ENCODE measurements at places on chromosomes 2 and 18.

GRCh38 chr18:49784427-49785185 lies 28.7 kb downstream of the ACAA2 start:
- DNase-seq = peak; percentile 21

DNA sequence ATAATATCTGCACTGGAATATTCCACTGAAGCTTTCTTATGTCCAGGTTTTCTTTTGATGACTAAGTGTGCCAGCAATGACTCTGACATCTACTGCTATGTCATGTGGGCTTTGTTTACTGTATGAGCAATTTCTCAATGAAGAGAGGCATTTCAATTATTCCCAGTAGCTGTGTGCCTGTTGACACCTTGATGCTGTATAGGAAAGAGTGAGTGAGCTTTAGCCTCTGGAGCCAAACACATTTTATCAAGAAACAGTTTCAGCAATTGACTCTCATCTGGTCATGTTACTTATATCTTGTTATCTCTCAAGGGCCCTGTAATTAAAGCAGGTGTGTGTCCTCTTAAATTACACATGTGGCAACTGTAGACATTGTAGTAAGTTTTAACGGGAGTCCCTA lies 493.2 kb upstream of the FANCL start:
- peak; percentile 14 for DNase-seq

DNA sequence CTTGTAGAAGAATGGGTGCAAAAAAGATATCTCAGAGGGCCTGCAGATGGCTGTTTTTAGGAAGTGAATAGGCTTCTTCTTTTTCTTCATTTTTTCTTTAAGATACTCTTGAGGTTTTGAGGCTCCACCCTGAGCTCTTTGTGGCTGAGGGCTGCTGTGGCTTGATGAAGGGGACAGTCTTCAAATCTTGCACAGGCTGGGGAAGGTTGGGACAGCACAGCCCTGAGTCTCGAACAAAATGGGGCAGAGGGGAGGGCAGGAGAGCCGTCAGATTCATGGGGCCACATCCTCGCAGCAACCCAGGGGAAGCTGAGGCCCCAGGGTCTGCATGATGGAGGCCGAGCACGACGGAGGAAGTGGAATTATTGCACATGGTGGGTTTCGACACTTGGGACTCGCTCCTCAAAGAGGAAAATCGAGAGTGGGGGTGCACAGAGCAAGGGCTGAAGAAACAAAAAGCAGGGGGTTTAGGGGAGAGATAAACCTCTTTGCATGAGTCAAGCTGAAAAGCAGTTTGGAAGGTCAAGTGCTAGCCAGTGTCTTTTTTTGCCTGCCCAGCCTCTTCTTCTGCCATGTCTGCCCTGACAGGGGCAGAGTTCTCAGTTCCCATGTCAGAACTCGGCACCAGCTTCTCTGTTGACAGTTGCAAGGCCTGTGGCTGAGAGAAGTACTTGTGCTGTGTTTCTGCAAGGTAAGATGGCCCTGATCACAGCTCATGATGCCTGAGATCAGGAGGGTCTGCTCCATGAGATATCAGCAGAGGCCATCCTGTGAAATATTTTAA lies 19.5 kb downstream of the INPP4A start:
- DNase-seq = no peak

DNA sequence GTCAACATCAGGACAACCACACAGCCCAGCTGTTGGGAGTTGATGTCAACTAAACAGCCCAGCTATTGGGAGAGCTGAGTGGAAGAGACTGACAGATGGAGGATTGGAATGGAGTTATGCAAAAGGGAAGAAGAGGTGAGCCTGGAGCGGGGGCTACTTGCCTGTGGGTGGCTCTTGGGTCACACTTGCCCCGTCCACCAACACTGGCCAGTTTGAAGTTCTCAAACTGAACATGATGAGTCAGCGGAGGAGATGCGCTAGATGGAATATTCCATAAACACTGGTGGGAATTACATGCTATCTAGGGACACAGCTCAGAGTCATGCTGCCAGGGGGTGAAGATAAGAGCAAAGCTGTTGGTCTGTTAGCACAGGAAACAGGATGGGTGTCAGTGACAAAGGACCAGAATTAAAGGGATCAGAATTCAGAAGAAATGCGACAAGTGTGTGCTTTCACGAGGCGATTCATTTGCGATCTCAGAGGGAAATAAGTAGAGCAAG lies 33.2 kb upstream of the AGAP1 start:
- DNase-seq = no peak

- no peak for DNase-seq
Measured at GRCh38 chr2:49972699-49973098, 818.4 kb upstream of the FSHR start.

GRCh38 chr2:158459161-158460003 lies 2.6 kb downstream of the PKP4 start:
- DNase-seq = no peak

DNA sequence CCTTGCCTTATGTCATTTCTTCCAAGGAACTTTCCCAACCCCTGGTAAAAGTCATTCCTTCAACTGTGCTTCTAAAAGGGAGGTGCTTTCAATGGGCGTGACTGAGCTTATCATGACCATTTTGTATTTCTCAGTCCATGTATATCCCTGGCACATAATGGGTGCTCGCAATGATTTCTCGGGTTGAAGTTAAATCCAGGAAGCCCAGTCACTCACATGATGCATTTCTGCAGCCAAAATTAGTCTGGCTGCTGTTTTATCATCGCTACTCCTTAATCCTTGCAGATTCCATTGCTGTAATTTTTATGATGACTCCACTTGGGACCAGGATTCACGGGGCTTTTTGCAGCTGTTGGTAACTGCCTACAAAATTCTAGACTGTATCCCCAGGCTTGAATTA lies 25.9 kb upstream of the RFX8 start:
- DNase-seq = peak; percentile 44

DNA sequence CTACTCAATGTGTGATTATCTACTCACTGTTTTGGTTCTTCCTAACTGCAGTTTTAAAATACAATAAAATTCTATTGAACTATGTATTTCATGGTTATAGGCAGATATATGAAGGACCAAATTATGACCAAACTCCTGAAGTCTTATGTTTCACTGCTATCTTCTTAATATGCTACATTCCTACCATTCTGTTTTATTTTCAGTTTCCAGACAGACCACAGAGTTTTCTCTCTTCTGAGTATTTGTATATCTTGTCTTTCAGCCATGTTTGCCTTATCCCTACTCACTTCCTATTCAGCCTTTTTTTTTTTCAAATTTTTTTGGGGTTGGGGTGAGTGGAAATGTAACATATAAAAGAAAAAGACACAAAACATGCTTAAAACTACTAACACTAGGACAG lies 6.3 kb downstream of the RFTN2 start:
- DNase-seq = no peak

- no peak for DNase-seq
Measured at GRCh38 chr2:150413366-150413765, 74.1 kb downstream of the RND3 start.

DNA sequence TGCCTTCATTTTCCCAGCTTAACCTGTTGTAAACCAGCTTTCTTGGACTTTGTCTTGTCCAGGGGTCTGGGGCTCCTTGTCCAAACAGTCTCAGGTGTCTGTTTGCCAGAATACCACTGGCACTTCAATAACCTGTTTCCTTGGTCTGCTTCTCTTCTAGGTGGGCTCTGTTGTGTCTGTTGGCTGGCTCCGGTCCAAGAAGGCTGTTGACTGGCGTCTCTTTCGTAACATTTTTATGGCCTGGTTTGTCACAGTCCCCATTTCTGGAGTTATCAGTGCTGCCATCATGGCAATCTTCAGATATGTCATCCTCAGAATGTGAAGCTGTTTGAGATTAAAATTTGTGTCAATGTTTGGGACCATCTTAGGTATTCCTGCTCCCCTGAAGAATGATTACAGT lies 17.0 kb downstream of the SLC20A1 start:
- DNase-seq = no peak

DNA sequence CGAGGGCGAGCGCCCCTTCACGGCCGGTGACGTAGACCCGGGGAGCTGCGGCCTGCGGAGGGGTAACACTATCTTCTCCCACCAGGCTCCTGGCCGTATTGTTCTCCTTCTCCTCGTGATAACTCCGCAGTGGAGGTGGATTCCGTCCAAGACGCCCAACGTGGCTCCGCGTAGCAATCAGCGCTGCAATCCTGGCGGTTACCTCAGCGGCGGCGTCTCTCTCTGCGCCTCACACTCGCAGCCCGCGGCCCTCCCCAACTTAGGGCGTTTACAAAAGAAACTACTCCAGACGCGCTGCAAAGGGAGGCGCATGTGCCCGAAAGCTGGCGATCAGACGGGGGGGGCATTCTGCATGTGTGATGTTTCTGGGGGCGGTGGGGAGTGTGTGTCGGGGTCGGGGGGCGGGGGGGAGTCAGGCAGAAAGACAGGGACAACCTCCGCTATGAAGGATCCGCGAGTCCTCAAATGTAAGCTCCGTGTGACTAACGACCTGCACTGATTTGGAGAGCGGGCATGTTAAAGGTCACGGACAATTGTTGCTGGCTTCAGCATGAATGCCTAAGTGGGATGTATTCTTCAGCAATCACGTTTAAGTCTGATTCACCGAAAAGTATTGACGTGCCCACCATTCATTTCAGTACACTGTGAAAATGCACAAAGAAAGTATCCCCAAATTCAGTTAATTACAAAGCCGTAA lies 1.3 kb upstream of the ZNF516 start:
- DNase-seq = peak; percentile 78

DNA sequence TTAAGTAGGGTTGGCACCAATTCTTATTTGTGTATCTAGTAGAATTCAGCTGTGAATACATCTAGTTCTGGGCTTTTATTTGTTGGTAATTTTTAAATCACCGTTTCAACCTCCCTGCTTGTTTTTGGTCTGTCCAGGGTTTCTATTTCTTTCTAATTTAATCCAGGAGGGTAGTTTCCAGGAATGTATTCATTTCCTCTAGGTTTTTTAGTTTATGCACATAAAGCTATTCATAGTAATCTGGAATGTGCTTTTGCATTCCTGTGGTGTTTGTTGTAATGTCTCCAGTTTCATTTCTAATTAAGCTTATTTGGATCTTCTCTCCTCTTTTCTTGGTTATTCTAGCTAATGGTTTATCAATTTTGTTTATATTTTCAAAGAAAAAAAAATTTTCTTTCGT lies 1361.8 kb upstream of the DDX18 start:
- no peak for DNase-seq

DNA sequence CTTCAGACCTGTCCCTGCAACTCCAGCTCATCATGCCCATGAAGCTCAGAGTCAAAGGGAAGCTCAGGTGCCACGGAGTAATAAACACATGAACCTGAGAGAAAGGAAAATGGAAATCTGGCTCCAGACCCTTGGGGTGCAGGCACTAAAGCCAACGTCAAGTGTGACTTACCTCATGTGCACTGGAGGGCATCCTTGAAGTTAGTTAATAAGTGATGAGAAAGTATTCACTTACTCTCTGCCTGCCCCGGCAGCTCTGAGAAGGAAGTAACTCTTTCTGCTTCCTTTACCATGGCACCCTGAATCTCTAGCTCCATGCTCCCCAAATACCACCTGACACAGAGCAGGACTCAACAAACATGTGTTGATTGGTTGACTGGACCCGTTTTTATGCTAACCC lies 21.4 kb upstream of the AGAP1 start:
- DNase-seq = no peak

DNA sequence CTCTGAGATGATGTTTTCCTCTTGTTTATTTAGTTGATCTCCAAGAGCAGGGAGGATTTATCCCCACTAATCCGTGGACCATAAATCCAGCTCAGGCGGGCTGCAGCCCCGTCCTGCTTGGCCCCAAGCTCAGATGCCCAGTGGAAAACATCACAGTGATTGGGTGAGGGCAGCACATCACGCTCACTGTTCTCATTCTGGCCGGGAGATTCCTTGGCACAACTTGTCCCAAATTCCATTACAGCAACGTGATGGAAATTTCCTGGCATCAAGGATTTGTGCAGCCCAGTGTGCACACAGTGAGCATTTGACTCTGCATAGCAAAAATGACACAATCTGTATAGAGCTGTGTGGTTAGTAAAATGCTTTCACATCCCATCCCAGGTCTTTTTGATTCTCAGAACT lies 96.8 kb downstream of the VAPA start:
- peak; percentile 86 for DNase-seq

DNA sequence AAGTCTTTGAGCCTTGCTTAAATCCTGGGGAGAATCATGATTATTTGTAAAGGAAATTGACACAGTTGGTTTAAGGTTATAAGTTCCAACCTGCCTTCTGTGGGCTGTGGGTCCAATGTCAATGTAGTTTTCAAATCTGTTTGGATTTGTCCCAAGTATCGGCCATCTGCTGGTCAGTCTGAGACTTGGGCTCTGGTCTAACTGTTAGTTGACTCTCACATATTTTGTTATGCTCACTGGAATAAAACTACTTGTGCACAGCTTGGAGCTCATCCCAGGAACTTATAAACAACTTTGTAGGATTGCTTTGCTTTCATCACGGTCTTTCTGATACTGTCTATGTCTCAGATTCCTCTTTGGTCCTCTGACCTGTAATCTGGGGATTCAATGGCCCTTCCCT lies 1026.2 kb upstream of the ZEB2 start:
- DNase-seq = no peak

DNA sequence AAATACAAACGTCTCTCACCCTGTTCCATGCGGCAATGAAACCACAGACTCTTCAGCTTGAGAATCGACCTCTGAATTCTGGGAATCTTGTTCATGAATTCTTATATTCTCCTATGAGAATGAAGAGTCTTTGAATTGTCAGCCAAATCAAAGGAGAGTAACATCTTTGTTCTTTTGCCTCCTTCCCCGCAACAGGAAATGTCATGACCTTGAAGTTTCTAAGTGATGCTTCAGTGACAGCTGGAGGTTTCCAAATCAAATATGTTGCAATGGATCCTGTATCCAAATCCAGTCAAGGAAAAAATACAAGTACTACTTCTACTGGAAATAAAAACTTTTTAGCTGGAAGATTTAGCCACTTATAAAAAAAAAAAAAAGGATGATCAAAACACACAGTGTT lies 21.8 kb downstream of the TNFAIP6 start:
- DNase-seq = peak; percentile 45

DNA sequence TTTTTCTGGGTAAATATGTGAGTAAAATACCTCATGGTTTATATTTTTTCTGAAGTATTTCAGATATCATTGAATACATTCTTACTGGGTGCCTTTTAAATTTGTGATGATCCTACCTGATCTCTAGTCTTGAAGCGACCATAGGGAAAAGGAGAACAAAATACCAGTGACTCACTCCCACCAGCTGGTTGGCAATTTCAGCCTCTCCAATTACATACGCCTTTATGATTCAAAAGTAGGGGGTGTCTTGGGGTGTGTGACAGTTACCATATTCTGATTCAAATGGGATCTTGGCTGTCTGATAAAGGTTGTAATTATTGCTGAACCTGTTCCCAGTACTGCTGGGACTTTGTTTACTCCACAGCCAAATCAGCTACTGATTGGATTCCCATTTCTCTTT lies 175.9 kb upstream of the NXPH2 start:
- DNase-seq = no peak

All from fibroblast of skin of abdomen (primary cell).